ENCODE measurements at places on chromosomes 3 and 15.

- no peak for DNase-seq
Observed at GRCh38 chr3:186073641-186074040, 35.2 kb downstream of the ETV5 start.

GRCh38 chr15:56886363-56886931 is 32.0 kb upstream of the TCF12 start:
- no peak for DNase-seq

DNA sequence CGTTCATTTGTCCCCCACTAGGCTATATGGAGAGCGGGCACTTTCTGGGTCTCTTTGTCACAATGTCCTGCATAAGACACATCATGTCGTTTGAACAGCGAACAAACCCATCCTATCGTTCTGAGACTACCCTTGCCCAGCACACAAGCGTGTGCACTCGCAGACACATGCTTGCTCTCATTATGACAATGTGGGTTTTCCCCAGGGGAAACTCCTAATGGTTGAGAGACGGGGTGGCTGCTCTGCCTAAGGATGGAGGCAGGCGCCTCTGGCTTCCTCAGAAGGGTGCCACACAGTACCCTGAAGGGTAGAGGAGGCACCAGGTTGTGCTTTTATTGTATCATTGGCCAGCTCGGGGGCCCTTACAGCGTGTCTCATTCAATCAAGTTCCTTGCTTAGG is 51.0 kb upstream of the MYZAP start:
- DNase-seq = no peak

DNA sequence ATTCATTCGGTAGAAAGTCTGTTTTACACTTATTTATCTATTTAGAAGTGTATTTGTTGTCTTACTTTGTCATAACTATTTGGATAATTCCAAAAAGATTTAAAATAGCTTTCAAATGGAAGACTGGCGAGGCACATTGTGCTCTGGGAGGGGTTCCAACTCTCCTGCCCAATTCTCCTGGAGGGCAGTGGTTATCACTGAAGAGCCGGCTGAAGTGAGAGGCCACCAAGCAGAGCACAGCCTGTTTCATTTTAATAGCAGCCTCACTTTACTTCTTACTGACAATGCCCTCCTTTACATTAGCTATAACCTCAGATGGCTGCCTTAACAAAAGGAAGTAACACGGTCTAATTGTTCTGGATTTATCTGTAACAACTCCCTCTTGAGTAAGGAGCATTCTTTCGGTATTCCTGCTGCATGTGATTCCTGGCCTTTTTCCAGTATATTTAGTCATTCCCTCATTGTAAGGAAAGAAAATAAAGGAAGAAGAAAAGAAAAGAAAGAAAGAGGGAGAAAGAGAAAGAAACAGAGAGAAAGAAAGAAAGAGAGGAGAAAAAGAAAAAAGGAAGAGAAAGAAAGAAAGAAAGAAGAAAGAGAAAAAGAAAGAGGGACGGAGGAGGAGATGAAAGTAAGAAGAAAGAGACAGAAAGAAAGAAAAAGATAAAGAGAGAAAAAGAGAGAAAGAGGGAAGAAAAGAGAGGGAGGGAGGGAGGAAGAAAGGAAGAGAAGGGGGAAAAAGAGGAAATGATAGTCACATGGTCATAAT is 339.8 kb upstream of the WNT5A start:
- no peak for DNase-seq

DNA sequence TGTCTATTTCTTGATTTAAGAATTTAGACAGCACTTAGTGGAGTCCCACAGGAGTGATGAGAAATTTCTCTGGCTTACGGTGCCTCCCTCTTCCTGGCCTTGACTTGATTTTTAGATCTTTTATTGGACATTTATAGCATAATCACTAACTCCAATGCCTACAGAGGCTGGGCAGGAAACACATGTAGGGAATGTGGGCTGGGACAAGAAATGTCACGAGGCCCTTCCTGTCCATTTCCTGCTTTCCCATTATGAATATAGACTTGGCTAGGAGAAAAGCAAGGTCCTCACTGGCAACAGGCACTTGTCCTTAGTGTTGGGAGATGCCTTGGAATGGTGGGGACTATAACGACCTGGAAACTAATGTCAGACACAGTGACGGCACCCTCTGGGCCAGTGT is 100.3 kb downstream of the MYLK start:
- DNase-seq = no peak

DNA sequence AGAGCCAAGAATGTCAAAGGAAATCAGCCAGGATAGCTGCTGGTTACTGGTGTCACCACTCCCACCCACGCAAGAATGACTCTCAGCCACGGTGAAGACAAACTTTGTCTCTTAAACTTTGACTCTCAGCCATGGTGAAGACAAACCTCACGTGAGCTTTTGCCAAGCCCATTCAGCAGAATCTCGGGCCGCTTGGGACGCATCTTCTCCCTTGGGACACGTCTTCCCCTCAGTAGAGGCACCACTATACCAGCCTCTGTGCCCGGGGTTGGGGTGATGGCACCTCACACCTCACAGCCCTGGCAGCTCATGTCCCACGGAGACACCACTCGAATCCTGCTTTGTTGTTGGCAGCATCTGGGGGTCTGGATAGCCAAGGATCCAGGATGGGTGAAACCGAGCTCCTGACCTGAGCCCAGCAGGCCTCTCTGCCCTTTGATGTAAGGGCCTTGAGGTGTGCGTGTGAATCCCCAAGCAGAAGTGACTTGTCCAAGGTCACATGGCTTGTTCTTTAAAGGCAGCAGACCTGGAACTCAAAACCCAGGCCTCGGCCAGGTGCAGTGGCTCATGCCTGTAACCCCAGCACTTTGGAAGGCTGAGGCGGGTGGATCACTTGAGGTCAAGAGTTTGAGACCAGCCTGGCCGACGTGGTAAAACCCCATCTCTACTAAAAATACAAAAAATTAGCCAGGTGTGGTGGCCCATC is 21.8 kb downstream of the RBPMS2 start:
- no peak for DNase-seq

GRCh38 chr15:29822100-29822683 is at the start of gene TJP1:
Gene TJP1, minus strand, starts transcription at chr15:29822468. Its CDS starts 440 bp downstream, at chr15:29822028.
- peak; percentile 84 for DNase-seq

GRCh38 chr3:71328926-71329325 is 254.6 kb downstream of the FOXP1 start:
- no peak for DNase-seq

DNA sequence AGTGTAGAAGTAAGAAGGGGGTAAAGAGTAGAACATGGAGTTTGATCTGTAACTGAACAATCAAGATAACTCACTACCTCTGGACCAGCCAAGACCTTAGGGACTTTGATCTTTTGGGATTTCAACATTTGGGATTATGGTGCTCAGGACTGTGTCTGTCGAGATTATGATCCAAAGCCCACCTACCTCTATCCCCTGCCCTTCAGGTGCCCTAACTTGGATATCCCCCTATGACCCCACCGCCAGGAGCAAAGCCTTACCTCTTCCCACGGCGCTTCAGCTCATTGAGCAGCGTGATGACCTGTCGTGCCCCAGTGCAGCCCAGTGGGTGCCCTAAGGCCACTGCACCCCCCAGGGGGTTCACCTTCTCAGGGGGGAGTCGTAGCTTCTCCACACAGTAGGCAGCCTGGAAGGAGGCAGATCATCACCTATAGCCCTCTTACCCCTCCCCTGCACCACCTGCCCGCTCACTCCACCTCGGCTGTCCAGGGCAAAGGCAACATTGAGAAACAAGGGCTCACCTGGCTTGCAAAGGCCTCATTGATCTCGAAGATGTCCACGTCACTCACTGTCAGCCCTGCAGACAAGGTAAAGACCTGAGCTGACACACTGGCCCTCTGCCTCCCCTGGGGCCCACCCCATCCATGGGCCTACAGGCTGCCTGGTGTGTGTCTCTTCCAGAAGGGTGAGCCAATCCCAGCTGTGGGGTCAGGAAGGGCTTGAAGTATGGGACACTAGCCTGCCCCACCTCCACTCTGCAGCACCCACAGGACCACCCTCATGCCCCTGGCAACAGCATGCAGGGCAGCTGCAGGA is 11.4 kb downstream of the ACAA1 start:
- DNase-seq = peak; percentile 10

GRCh38 chr3:128996726-128997125 is 2.9 kb upstream of the CFAP92 start:
- no peak for DNase-seq

DNA sequence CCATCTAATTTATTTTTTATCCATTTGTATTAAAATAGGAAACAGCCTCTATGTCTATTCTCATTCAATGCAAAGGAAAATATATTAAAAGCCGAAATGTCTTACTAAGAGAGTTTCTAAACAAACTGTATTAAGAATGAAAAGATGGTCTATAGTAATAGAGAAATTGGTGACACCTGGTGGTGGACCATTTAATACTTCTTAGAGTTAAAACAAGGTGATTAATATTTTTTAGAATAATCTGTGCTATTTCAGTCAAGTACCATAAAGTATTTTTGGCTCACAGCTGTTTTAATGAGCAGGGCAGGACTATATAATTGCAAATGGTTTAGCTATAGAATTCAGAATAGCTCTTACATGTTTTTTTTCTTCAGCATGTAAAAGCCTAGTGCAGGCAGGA is 55.7 kb downstream of the SYNPR start:
- DNase-seq = no peak

- DNase-seq = no peak
Observed at GRCh38 chr3:52396011-52396906, 48.6 kb downstream of the SEMA3G start.

DNA sequence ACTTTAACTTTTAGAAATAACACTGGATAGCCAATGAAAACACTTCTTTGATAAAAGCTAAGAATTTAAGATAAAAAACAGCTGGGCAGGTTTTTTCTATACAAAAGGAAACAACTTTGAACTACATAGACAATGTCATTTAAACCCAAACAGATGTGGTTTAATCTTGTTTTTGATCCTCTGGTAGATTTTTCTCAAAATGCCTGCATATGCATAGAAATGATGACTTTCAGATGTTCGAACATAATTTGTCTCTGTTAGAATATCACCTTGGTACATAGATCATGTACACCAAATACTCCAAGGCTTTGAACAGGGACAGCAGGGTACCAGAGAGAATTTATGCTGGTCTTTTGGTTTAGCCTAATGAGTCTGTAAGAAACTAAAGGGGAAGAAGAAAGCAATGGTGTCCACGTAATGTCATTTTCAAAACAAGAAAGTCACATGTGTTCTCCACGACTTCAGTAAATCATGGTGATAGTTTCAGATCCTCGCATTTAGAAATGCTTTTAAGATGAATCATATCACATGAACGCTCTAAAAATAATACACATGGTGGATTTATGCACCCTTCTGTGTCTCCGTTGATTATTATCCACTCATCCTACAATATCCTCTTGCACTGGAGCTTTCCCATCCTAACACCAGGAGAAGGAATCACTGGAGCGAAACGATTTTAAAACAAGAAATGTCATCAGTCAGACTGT is 160.1 kb upstream of the PDZRN3 start:
- no peak for DNase-seq

DNA sequence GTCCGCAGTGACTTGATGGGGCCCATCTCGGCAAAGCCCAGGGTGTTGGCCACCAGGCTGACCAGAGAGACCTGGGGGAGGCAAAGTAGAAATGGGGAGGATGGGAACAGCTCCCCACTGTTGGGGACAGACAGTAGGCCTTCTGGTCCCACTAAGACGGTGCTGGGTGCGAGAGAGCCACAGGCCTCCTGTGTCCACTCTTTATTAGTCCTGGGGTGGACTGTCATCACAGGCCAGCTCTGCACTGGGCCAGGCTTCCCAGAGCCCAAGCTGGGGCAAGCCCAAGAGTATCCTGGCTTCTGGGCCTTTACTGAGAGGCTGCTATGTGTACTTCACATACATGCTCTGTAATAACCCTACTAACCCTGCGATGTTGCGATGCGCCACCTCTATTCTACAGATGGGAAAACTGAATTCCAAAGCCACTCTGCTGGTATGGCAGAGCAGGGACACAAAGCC is 66.4 kb downstream of the EXOG start:
- DNase-seq = no peak

- DNase-seq = no peak
Observed at GRCh38 chr15:48915861-48916260, 37.9 kb downstream of the EID1 start.

- peak; percentile 69 for DNase-seq
Observed at GRCh38 chr3:185308126-185308754, 54.4 kb upstream of the EHHADH start.

DNA sequence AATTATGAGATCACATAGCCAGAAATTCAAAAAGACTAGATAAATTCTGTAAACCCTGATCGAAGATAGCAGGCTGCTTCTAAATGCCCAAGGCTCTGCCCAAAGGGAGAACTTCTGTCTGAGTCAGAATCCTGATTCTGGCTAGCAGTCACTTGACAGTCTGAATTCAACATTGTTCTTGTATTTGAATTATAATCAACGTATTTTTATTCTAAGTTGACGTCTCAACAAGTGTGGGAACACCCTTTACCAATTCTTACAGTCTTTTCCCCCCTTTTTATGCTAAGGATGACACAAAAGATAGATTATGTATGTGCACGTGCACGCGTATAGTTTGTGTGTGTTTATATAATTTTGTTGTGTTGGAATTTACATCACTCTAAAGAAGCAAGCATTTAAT is 552.8 kb downstream of the NAALADL2 start:
- no peak for DNase-seq

- DNase-seq = no peak
Observed at GRCh38 chr3:9040996-9041395, 77.7 kb upstream of the RAD18 start.

- peak; percentile 71 for DNase-seq
Observed at GRCh38 chr3:65751123-65751700, 287.5 kb downstream of the MAGI1 start.

DNA sequence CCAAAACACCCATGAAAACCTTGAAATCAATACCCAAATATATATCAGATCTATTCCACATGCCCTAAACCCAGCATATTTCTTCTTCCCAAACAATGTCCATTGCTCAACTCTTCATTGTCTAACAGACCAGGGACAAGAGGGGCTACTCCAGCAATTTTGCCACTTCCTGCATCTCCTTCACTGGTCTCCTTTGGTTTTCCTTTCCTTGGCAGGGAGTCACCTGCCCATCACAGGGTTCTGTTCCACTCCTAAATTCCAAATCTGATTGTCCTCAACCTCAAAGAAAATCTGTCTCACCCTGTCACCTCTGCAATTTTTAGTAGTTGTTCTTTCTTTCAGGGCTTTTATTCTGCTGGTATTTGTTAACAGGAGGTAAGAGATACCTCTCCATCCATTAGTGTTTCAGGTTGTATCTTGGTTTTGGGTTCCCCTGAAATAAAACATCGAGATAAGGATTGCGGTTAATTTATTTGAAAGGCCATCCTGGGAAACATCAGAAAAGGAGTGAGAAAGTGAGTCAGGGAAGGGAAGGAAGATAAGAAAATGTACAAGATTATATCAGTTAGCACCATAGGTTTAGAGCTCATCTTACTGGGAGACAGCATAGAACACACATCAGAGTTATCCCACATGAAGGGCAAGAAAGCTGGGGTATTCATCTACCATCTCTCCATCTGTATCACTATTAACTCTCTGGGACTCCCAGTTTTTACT is 13.6 kb downstream of the ZBED2 start:
- no peak for DNase-seq

DNA sequence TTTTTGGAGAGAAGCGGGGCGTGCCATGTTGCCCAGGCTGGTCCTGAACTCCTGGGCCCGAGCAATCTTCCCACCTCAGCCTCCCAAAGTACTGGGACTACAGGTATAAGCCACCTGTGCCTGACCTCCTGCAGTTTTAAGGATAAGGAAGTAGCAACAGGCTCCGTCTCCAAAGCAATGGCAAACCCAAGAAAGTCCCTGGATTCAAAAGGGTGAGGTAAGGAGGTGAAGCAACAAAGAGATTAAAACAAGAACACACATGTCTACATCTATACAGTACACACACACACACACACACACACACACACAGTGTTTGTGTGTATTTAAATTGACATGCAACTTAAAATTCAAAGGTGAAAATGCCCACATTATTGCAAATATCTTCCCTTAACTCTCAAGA is 58.9 kb downstream of the ABCC5 start:
- DNase-seq = no peak
